Activated CD8-positive, alpha-beta memory T cell treated with anti-CD3 and anti-CD28 coated beads for 1 hour (primary cell): ENCODE measurements at places on chromosomes 5 and 9.

- no peak for DNase-seq
These were observed 50.7 kb downstream of the ZNF366 start for GRCh38 chr5:72456391-72457074.

DNA sequence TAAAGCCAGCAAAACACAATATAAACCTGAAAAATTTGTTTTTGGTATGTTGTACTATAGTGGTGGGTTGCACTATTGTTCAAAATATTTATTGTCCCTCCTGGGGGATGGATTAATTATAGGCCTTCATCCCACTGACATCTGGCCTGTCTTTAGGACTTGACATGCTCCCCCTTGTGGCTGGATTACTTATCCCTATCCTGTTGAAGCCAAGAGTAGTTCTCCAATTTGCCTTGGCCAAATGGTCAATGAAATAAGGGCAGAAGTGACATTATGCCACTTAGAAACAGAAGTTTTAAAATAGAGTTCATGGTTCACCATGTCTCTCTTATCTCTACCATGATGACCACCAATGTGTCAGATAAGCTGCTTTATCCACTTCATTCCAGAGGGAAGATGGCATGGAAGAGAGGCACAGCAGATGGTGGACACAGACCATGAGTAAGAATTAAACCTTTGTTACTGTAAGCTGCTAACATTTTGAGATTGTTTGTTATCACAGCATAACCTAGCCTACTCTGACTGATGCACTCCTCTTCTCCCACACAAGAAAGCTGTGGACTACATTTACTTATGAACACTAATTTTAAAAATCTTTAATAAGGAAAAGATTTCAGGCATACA lies 29.2 kb upstream of the ARHGEF28 start:
- DNase-seq: no peak

DNA sequence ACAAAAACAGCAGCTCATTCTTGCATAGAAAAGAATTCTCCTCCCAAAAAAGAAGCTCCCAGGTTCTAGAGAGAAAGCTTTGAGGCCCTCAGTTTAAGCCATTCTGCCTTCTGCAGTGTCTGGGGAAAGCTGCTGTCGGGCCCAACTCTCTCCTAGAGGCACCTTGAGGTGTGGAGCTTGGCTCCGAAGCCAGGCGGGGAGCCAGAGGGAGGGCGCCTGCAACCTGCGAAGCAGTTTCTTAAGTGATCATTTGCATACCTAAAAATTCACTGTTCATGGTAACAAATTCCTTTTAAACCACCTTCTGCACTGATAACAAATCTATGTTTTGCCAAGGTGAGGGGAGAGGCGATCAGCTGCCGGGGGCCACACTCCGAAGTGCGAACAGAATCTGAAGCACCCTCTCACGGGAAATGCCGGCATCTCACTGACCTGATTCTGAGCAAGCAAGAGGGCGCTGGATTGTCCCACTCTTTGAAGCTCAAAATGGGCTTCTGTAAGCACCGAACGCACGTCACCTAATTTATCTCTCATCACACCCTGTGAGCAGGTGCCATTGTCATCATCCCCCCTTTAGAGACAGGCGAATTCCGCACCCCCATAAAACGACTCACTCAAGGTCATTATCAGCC lies 86.1 kb downstream of the GTF3C4 start:
- no peak for DNase-seq

GRCh38 chr5:139692679-139693308 lies 44.6 kb downstream of the CXXC5 start:
- no peak for DNase-seq

DNA sequence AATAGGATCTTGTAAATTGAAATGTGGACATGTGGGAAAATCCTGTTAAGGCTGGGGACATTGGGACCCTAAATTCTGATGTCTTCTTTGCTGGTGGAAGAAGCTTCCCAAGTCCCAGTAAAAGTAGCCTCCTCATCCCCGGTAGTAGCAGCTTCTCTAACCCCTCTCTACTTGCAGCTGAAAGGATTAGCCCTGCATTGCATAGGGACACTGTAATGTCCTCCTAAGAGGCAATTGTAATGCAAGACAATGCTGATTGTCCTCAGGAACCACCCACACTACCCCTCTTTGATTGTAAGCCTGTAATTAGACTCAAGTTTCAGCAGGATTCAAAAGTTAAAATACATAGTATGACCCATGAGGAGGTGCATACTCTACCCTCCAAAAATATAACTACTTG lies 1938.4 kb upstream of the C9orf72 start:
- DNase-seq: no peak

- no peak for DNase-seq
These were observed 218.7 kb downstream of the NFIB start for GRCh38 chr9:14095277-14095676.

GRCh38 chr5:151451626-151452520 lies 4.5 kb downstream of the SLC36A1 start:
- no peak for DNase-seq

GRCh38 chr5:61023131-61023530 lies 78.1 kb downstream of the NDUFAF2 start:
- no peak for DNase-seq

GRCh38 chr5:132751971-132752580 lies 4.8 kb downstream of the CCNI2 start:
- DNase-seq: no peak

DNA sequence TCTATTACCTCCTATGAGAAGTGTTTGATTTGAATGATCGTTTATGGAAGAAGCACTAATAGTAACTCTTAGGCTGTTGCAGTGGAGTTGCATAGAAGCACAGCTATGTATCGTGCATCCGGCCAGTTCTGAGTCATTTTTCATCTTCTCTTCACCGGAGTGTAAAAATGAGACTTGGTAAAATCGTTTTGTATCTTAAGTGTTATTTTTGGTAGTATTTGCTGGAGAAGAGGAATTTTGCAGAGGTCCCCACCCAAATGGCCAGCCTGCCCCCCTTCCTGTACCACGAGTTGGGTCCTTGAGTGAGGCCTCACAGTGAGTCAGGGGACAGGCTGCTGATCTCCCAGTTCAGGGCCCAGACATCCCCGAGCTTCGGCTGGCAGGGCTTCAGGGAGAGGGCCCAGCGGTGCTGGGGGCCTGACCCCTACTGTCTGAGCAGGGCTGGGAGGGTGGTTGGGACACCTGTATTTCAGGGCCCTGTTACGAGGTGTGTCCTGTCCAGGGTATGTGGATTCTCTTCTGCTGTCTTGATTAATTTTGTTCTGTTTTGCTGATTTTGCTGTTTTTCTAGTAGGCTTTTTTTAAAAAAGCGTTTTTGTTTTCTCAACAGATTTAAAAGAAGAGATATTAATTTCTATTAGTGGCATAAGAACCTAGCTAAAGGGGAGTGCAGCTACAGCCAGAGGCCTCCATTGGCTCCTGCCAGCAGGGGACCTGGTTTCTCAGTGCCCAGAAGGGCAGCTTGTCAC lies 210.8 kb downstream of the TRIO start:
- no peak for DNase-seq

DNA sequence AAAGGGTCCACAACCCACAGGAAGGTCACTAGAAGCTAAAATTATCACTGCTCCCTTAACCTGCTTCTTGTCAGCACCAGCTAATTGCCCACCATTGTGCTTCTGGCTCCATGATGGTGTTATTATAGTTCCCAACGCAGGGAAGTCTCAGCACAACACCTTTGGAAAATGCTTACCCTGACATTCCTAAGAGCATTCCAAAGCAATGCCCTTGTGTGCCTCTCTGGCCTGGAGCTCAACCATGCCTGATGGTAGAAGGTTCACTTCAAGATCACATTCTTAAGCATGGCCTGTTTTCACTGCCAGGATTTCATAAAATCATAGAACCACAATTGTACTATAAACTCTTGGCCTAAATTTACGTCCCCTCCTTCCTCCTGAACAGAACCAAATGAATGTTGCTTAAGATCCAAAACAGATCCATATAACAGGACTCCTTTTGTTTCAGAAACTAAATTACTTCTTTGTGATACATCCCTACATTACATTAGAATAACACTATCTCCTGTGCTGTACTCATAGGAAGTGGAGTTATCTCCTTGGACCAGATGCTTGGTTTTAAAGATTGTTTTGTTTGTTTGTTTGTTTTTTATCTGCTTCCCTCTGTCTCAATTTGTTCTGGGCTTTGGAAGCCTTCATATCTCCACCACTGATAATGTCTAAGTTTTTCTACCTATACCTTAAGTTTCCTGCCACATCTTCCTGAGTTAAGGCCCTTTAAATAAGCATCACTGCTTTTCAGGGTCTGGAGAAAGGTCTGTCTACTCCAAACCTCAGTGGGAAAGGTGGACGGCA lies 32.1 kb downstream of the ARL15 start:
- no peak for DNase-seq

DNA sequence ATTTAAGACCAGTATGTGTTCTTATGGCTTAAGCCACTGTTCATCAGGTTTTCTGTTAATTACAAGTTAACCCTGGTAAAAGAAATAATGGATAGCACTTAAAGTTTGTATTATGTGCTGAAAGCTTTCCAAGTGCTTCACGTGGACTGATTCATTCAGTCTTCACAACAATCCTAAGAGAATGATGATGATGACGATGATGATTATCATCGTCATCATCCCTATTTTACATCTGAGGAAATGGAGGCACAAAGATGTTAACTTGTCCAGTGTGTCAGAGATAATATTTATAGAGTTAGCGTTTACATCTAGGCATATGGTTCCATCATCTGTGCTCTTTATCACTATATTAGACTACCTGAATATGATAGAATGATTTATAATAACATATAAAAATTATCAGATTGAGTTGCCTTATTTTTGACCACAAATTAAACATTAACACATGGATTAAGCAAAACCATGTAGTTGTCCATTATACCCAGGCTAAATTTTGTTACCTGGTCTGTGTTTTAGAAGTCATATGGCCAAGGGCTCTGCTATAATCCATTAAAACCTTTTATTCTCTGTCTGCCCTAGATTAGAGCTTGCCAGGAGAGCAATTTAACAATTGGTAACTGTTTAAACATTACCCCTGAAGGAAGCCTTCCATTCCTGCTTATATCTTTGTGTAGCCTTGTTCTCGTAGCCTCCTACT lies 102.3 kb upstream of the MAP3K1 start:
- no peak for DNase-seq

DNA sequence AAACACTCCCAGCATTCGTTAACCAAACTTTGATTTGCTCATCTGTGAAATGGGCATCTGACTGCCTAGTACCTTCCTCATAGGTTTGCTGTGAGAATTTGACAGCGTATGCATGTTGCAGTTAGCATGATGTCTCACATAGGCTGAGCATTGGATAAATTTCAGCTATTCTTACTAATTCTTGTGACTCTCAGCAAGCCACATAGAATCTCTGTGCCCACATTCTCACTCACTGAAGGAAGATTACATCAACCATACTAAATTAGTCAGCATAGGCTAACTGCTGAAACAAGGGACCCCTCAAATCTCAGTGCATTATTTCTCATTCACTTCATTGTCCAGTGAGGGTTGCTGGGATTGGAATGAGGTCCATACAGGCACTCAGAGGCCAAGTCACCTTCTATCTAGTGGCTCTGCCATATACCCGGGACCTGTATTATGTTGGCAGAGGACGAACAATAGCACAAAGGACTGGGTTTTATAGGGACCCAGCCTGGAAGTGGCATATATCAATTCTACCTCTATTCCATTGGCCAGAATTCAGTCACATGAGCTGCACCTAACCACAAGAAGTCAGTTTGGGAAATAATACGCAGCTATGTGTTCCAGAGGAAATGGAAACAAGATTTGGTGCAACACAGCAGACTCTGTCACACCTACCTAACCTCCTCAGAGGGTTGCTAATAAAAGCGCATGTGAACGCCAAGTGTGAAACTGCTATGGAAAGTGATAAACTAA lies 4.2 kb upstream of the PTGER4 start:
- DNase-seq: no peak

DNA sequence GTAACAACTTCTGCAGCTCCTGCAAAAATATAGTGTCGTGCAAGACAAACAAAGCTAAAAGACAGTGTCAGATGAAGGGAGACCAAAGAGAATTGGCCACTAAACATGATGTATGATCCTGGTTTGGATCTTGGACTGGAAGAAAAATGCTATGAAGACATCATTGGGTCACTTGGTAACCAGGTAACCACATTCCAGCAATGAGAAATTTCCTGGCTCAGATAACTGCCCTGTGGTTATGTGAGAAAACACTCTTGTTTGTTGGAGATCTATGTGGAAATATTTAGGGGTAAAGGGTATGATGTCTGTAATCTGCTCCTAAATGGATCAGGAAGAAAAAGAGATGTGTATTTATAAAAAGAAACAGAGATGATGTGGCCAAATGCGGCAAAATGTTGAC lies 45.5 kb upstream of the ANKRD33B start:
- DNase-seq: no peak

- no peak for DNase-seq
These were observed 62.7 kb upstream of the PDE4D start for GRCh38 chr5:59956130-59956783.

DNA sequence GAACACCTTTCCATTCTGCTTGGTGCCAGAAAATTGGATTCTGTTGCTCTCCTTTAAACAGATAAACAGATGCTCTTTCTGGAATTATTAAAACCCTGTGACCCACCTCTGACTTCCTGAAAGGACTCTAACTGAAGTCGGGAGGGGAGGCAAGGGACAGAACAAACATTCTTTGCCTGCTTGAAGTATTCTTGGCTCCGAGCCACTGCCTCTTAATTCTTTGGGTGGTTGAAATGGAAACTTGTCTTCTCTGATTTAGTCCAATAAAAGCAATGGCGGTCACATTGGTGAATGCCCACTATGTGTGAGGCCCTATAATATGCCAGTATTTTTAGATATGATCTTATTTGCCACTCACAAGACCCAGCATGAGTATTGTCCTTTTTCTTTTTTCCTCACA lies 236.8 kb downstream of the SLIT3 start:
- no peak for DNase-seq

DNA sequence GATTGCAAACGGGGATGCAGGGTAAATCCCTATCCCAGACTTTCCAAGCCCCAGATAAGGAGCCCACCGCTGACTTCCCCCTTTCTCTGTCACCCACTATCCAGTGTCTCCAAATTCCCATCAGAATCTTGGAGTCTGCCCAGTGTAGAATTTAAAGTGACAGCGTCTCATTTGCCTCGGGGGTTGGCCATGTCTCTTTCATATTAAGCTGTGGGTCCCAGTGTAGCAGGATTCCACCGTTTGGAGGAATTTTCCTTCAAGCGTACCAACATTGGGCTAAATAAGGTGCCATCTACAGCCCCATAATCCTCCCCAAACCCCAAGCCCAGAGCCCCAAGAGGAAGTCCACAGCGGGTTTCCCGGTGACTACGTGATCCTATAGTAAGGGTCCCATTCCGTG lies 1.1 kb downstream of the BRINP1 start:
- no peak for DNase-seq

- no peak for DNase-seq
These were observed 156.8 kb downstream of the MAPKAP1 start for GRCh38 chr9:125549891-125550885.

GRCh38 chr5:163190283-163190682 lies 247.1 kb upstream of the CCNG1 start:
- DNase-seq: no peak

GRCh38 chr5:74490814-74491213 lies 149.7 kb downstream of the ENC1 start:
- DNase-seq: no peak

GRCh38 chr9:18438300-18438925 lies 35.5 kb upstream of the ADAMTSL1 start:
- no peak for DNase-seq

- no peak for DNase-seq
These were observed 15.0 kb downstream of the NPR3 start for GRCh38 chr5:32726086-32726557.

- DNase-seq: no peak
These were observed 6.1 kb downstream of the AFAP1L1 start for GRCh38 chr5:149277801-149278200.
